HL-60 (cell line): ENCODE measurements at places on chromosomes 3 and 15.

GRCh38 chr3:48015431-48016180, 610 bp downstream of the MAP4 start:
- DNase-seq = no peak

DNA sequence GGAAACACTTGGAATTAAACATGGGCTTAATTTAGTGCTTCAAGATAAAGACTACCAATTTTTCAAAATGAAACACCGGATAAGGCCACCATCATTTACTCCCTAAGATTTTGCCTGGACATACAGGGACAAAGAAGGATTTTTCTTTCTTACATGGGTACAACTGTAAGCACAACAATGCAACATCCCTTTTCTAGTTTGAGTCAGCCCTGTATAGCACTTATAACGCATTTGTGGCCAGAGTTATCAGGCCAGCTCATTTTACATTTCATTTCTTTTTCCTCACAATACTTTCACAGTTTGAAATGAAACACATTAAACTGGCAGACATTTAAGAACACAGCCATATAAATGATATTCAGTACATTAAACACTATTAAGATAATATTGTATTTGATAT, 9.8 kb upstream of the SUCNR1 start:
- no peak for DNase-seq

- DNase-seq = no peak
Observed at GRCh38 chr15:77738441-77739302, 106.0 kb upstream of the LINGO1 start.

DNA sequence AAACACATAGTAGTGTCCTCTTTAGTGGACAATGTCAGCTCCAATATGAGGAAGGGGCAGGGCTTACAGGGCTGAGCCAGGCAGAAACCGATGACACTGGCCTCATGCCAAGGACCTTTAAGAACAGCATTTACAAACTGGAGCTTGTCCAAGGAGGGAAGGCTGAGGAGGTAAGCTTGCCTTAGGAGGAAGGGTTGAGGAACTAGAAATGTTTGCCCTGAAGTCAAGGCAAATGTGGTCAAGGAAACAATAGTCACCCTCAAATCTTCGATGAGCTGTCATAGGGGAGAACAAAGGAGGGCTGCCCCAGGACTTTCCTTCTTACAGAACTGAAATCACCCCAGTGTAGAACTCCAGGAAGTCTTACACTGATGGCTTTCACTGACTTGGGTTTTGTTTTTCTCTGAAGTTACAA, 136.4 kb downstream of the LIPC start:
- peak; percentile 42 for DNase-seq

DNA sequence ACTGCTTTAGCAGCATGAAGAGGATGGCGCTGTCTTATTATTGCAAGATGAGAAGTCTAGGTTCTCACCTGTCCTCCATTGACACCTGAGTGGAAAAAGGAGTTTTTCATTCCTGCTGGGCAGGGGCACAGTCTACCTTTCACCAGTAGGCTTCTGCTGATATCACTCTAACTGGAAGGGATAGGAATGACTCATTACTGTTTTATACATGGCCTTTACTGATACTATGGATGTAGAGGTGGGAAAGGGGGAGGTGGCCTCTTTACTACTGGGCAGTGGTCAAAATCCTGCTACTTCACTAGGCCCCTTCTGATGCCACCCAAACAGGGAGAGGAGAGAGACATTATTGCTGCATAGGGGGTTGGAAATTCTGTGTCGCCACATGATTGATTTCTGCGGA, 97.8 kb downstream of the BBX start:
- DNase-seq = no peak

GRCh38 chr3:113548501-113548900, 16.1 kb downstream of the SIDT1 start:
- peak; percentile 17 for DNase-seq

DNA sequence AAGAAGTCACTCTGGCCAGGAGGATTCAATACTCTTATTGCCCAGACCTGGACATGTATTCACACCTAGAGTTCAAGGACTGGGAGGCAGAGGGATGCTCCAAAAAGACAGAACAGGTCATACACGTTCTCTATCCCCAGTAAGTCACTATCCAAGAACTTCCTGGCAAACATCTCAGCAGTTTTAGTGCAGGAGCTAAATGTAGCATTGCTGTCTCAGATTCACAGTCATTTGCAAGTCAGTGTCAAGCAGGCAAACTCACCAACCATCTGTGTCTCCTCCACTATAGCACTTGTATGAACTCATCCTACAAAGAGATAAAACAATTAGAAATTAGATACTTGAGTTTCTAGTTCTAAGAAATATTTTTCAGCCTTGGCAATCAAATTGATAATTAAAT, 38.4 kb downstream of the ABHD17C start:
- DNase-seq = no peak

DNA sequence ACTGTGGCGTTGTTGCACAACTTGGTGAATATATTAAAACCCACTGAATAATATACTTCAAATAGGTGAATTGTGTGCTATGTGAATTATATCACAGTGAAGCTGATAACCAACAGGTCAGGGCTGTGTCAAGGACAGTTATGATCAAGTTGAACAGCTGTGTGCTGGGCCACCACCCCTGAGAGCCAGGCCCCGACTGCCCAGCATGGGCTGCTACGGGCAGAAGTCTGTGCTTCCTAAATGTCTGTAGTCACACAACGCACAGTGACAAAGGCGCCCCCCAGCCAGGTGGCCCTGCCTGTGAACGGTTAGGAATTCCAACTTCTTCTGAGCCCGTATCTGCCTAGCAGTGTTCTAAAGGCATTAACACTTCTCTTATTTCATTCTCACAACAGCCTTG, 32.8 kb downstream of the TKT start:
- DNase-seq = no peak

GRCh38 chr15:25464784-25465183, 26.0 kb upstream of the UBE3A start:
- DNase-seq = no peak

DNA sequence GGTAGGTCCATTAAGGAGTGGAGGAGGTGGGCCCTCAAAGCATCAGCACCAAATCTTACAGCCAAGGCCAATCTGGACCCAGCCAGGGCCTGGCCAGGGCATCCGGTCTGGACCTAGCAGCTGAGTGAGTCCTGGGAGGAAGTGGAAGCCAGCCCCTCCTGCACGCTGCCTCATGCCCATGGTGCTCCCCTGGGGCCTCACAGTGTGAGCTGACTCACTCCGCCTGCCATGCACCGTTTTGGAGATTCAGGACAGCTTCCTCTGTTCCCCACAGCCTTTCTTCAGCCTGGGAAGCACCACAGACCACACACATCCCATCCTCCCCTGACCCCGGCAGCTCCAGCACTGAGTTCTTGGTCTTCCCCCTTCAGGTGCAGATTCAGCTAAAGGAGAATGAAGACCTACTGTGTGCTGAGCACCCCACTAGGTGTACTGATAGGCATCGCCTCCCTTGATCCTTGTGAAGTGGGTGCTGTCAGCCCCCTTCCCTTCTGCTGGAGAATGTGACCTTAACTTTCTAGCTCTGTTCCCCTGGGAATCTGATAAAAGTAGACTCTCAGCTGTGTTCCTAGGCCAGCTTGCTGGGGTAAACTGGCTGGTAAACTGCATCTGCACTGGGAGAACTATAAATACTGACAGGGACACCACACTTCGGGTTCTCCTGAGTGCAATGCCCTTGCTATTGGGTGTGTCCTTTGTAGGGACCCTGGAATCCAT, 36.8 kb upstream of the SEC13 start:
- DNase-seq = peak; percentile 76

DNA sequence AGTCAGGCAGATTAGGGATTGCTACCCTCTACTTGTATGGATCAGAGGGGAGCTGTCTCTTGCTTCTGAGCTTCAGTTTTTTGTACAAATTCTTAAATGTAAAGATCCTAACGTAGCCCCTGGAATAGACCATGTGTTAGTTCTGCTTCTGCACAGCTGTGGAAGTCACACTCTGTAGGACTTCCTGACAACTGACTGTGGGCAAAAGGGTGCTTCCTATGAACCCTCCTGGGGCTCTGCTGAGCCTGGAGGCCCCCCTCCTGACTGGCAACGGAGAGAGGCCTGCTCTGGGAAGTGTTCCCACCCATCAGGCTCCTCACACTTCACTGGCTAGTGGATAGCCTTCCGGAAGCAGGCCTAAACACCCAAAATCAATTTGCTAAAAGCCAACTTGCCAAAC, 131.0 kb downstream of the RPLP1 start:
- DNase-seq = peak; percentile 65

DNA sequence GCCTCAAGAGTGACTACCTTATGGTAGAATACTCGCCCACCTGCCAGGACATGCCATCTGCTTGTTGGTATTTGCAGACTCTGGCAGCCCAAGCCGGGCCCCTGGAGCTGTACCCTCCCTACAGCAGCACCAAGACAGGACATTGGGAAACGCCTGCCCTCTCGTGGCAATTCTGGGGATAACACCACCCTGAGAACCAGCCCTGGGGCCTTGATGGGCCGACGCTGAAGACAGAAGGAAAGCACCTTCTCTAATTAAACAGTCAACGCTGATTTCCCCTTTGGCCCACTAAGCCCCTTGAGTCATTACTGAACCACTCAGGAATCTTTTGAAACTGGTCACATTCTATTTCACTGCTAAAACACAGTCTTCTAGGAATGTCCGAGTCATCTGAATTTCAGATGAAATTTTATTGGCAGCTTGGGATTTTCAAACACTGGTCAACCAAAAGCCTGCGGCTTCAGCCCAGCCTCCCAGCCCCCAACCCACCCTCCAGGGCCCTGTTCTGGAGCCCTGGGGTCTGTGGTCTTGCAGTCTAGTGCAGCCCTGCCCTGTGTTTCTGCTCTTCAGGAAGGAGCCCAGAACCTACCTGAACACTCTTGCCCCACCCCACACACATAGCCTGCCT, 91.3 kb downstream of the TMEM266 start:
- DNase-seq = peak; percentile 68

DNA sequence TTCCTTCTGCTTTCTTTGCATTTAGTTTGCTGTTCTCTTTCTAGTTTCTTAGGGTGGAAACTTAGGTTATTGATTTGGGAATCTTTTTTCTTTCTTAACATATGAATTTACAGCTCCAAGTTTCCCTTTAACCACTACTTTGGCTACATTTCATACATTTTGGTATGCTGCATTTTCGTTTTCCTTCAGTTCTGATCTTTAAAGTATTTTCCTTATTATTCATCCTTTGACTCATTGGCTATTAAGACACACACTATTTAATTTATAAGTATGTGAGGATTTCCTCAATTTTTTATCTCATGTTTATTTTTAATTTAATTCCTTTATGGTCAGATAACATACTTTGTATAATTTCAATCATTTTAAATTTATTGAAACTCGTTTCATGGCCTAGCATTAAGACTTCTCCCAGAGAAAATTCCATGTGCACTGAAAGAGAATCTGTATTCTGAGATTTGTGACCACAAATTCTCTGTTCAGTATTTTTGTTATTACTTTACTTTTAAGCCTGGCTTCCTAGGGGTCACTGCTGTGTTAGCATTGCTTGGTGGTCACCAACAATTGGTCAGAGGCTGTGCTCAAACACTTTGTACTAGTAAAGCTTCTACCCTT, 87.7 kb downstream of the CFAP20DC start:
- no peak for DNase-seq

GRCh38 chr3:179410331-179410730, 40.9 kb downstream of the GNB4 start:
- no peak for DNase-seq

- DNase-seq = no peak
Observed at GRCh38 chr3:31157047-31157694, 262.7 kb upstream of the GADL1 start.

GRCh38 chr3:135166266-135166825, 371.3 kb downstream of the EPHB1 start:
- DNase-seq = no peak

DNA sequence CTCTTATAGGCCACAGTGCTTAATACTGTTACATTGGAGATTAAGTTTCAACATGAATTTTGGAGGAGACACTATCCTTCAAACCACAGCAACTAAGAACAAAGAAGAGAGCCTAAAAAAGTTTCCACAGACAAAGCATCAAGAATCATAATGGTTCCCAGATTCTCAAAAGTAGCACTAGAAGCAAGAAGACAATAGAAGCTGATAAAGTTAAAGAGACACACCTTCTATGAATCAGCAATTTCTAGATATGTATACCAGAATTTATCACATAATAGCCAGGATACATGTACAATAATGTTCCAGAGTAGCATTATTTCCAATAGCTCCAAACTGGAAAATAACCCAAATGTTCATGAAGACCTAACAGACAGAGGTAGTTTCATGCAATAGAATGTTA, 12.2 kb downstream of the NKIRAS1 start:
- DNase-seq = no peak
